Activated T-helper 1 cell treated with anti-CD3 and anti-CD28 coated beads, Interleukin-2, amount 50 U/mL, for 16 hours (primary cell): ENCODE measurements at places on chromosomes 7 and 10.

GRCh38 chr7:112214883-112215282 lies 8.4 kb downstream of the ZNF277 start:
- no peak for DNase-seq

GRCh38 chr7:21542891-21543527 lies at the start of gene DNAH11:
DNAH11 (plus strand) TSS chr7:21543039; CDS start chr7:21543246, 207 bp downstream.
- DNase-seq = no peak

DNA sequence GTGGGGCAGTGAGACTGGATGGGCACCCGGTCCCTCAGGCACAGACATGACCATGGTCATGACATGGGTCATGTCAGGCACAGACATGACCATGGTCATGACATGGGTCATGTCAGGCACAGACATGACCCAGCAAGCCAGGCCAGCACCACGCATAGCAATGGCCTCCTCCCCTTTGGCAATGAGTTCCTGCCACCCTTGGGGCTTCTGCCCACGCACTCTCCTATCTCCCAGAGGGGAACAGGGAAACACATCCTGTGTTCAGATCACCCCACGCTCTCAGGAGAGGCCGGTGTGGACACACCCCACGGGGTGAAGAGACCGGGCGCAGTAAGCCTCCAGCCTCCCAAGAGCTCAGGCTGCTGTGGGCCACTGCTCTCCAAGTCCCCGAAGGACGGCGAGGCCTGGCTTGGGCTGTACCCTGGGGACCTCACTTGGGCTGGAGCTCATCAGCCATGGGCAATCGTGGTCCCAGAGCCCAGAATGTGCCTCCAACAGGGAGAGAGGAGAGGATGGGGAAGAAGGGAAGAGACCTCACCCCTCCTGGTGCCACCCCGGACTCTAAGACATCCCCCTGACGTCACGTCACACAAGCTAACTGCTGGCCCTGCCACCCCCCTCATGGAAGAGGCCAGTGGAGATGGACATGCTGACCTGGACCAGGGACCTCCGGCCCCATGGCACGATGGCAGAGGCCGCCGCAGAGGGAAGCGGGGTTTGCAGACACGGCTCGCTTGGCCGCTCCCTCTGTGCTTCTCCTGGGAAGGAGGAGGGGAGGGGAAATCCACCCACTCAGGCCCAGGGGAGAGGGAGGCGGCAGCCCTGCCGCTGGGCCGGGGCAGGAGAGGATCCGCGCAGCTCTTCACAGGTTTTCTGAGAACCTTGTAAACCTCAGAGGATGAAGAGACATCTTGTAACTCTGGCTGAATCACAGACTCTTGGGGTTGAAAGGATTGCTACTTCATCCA lies 269.6 kb downstream of the ELFN1 start:
- DNase-seq = no peak

GRCh38 chr10:33715303-33715975 lies 381.0 kb upstream of the NRP1 start:
- DNase-seq = no peak

DNA sequence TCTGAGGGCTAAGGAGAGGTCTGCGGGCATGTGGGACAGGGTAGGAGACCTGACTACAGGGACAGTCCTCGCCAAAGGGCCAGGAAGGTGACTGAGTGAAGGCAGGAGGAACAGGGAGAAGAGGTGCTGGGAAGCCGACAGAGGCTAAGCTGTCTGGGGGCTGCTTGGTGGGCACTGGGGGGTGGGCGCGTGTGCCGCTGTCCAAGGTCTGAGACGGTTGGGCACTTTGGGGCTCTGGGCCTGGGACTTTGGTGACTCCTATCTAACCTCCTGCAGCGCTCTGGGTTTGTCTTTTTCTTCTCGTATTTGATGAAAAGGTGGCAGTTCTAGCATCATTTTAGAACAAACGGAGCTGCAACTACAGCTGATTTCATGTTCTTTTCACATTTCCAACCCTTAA lies 141.5 kb downstream of the C10orf105 start:
- DNase-seq = no peak

DNA sequence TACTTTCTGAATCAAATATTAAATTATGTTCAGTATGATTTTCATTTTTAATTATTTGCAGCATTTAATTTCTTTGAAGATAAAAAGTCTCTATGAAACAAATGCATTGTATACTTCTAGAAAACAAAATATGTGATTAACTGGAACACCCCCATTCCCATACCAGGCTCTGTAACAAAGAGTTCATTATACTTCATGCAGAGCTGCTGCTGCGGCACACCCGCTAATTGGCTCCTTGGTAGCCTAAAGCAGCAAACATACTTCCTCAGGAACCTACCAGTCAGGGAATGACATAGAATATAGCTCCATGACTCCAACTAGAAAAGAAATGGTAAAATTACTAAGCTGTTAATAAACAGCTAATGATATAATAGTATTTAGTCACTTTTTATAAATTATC lies 19.3 kb downstream of the RAB11FIP2 start:
- no peak for DNase-seq
